Skin of body (tissue), 3 donors: ENCODE measurements at places on chromosomes 3 and 15. TPM values are rescaled to one million over a fixed set of nuclear protein-coding genes. Genes with fewer than 3 reads are reported as not detected.

RASGRP1 gene
- total RNA-seq, result 4.5 TPM

CD96 gene
- total RNA-seq, result 2.0 TPM

TMIE gene
- total RNA-seq, result 0.30 TPM

MAP1A gene
- 14.3 TPM for total RNA-seq

ARPP21 gene
- 8.1 TPM for total RNA-seq

MKRN2OS gene
- not detected for total RNA-seq

GOLGA6L10 gene
- 3.3 TPM for total RNA-seq

KATNBL1 gene
- total RNA-seq, result 71.0 TPM

SKOR1 gene
- total RNA-seq, result 0.10 TPM

LMLN gene
- total RNA-seq, result 5.2 TPM

CCDC54 gene
- total RNA-seq, result not detected

GALNT15 gene
- 2.5 TPM for total RNA-seq

AADACL2 gene
- total RNA-seq, result 21.6 TPM

MASP1 gene
- total RNA-seq, result 26.5 TPM
